ENCODE measurements at places on chromosomes 13 and 19.

- no peak for DNase-seq
These were observed 12.8 kb upstream of the CDC42EP5 start for GRCh38 chr19:54485851-54486250.

GRCh38 chr19:27906081-27906480, 1306.9 kb downstream of the UQCRFS1 start:
- no peak for DNase-seq

DNA sequence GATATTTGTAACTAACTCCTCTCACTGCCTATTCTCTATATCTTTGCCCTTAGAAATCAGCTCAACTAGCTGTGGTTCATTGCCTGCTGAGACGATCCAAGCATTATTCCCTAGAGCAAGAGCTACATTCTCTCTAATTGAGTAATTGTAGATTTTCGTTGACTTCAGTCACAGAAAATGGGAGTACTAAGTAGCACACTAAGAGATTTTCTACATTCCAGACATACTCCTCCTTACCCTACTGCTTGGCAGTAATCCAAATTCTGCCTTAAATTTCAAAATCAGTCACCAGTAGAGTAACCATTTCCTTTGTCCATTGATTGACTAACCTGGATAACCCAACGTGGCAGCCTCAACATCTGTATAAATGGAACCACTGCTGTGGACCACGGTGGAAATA, 1786.8 kb downstream of the SLITRK5 start:
- no peak for DNase-seq

- no peak for DNase-seq
These were observed 154.3 kb upstream of the VSTM2B start for GRCh38 chr19:29371251-29372090.

DNA sequence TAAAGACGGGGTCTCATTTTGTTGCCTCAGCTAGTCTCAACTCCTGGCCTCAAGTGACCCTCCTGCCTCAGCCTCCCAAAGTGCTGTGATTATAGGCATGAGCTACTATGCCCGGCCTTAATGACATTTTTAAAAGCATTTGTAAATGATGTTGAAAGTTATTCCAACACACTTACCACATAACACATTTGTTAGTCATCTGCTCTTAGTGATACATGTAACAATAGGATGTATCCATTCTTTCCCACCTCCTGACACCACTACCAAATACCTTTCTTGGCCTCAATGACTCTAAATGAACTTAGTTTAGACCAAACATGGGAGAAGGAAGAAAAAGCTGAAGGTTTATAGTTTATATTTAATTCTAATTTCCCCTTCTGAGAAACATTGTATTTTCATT, 59.8 kb upstream of the MEDAG start:
- no peak for DNase-seq

DNA sequence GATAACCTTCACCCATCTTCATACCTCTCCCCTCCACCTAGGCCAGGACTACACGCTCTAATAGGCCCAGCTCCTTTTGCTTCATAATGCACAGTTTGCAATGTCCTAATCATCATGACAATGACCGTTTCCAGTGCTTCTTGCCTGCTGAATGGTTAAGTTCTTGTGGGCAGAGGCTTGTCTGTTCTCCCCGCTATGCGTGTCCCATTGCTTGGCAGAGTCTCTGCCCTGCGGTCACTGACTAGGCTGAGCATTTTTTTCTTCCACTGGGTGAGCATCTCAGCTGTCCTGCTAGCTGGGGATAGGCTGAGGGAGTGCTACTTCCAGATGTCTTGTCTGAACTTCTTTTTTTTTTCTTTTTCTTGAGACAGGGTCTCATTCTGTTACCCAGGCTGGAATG, 314.7 kb downstream of the UQCRFS1 start:
- no peak for DNase-seq
